ENCODE measurements at places on chromosomes 1 and 21. TPM values are rescaled to one million over a fixed set of nuclear protein-coding genes. Genes with fewer than 3 reads are reported as not detected.

Gene CHAF1B
- total RNA-seq = 18.8 TPM

Gene ZNF644
- 56.1 TPM for total RNA-seq

Gene IL19
- total RNA-seq = not detected

Gene L1TD1
- not detected for total RNA-seq

Gene CFAP126
- total RNA-seq = not detected

Gene FNDC5
- total RNA-seq = not detected

Gene LRP8
- 51.5 TPM for total RNA-seq

Gene BNIPL
- total RNA-seq = 0.98 TPM

Gene TRAPPC3
- total RNA-seq = 57.2 TPM

Gene FCRL4
- not detected for total RNA-seq

Gene GPATCH3
- total RNA-seq = 16.7 TPM

Gene ADAMTS4
- 1.2 TPM for total RNA-seq

Gene TBX19
- 2.4 TPM for total RNA-seq

Gene CFHR1
- not detected for total RNA-seq

Gene RNF223
- not detected for total RNA-seq

Gene VHLL
- total RNA-seq = not detected

Gene HSD11B1
- total RNA-seq = 8.7 TPM

Gene NES
- total RNA-seq = not detected

Data from activated CD4-positive, alpha-beta memory T cell treated with anti-CD3 and anti-CD28 coated beads, Interleukin-2, amount 10 ng/mL, durations not matched to agents 7 days and 5 days (primary cell).